HFF-Myc (cell line): ENCODE measurements at places on chromosomes 16 and 17.

DNA sequence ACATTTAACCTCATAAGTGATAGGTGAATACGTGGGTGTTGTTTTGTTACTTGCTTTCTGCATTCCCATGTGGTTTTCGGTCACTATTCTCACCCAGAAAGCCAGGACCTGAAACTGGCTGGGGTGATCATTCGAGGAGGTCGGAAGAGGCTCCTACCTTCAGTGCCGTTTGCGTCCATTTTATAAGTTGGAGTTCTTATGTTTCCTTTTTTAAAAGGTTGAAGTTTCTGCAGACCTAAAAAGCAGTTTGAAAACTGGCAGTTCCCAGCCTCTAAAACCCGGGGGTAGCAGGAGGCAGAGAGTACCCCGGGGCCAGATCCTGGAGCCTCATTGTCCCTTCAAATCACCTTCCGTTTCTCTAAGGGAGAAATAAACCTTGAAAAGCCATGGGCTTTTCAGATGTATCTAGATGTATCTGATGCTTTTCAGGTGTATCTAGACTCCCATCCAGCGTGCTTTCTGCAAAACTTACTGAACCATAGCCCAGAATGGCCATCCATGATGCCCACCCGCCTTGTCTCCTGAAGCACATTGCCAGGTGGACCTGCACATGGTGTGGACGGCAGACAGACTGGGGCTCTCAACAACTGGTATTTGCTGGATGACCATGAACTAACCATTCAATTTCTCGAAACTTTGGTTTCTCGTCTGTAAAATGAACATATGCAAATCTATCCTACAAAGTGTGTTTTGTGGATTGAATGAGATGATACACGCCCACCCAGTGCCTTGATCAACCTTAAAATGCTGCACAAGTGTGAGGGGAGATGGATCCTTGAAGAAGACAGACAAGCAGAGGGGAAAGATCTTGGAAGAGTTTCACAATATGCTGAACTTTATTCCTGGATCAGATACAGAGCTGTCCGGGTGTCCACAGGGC, 1.3 kb downstream of the NLRC5 start:
- DNase-seq, result no peak

DNA sequence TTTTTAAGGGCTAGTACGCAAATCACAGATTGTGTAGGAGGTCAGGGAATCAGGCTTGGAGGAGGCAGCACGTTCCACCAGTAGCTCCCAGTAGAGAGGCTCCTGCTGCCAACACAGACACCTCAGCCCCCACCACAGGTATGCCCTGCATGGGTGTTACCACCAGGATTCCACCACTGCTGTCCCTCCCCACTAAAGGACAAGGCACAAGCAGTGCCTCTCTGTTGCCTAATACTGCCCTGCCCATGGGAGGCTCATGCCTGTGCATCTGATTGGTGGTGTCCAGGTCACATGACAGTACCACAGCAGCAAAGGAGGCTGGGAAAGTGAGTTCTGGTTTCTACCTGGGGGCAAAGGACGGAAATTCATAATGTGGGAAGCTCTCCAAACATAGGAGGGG, 33.6 kb upstream of the CACNG4 start:
- no peak for DNase-seq

DNA sequence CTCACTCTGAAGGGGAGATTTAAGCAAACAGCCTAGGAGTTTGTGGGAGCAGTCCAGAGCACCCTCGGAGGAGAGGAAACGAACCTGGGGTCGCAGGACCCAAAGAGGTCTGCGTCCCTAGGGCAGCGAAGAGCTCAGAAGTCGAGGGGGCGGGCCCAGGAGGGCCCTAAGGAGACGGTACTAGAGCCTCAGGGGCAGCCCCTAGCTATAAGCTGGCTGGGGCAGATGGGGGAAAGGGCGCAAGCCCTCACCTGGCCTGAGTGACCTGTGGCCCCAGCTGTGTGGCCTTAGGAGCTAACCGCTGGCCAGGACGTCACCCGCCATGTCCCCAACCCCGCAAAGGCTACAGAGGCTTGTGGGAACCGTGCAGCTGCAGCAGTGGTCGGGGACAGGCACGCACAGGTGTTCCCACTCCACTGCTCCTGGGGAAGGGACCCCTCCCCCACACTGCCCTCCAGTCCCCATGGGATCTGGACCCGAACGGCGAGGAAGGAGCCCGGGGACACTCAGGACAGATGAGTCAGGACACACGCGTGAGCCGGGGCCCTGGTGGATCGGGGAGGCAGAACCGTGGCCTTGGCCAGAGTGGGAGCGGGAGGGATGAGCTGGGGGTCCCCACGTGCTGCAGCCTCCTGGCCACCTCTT, 2.0 kb upstream of the CTRB2 start:
- no peak for DNase-seq

DNA sequence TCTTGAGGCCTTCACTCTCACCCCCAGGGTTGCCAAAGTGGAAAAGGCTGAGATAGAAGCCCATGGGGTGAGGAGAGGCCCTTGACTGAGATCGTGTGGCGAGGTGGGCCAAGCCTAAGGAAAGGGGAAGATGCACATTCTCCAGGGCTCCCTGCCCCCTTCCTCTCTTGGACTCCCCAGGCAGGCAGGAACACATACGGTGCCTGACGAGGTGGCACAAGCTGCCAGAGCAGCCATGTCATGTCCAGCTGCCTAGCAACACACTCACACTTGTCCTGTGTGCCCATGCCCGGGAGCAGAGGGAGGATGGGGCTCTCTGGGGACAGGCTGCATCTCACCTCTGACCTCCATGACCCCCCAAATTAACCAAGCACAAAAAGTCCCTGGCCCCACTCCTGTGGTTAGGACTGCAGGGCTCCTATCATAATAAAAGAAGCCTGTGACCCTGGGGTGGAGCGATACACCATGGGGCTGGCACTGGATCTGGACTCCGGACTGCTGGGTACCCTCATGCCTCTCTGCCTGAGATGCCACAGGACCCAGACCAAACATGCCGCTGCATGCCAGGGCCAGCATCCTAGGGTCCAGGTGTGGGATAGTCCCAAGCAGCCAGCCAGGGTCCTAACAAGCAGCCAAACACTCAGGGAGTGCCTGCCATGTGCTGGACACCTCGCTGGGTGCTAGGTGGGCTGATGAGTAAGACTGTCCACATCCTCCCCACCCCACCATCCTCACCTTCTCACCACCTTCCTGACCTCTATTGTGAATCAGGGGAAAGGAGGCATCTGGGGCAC, 2.6 kb downstream of the GIT1 start:
- no peak for DNase-seq

GRCh38 chr16:78906135-78906534, 694.4 kb downstream of the MAF start:
- no peak for DNase-seq

- DNase-seq, result no peak
These were observed 25.1 kb downstream of the SLC7A5 start for GRCh38 chr16:87844120-87844733.

GRCh38 chr16:29734786-29735185, 11.0 kb downstream of the C16orf54 start:
- DNase-seq, result no peak

- no peak for DNase-seq
These were observed 9.3 kb downstream of the KCTD5 start for GRCh38 chr16:2691491-2692248.

DNA sequence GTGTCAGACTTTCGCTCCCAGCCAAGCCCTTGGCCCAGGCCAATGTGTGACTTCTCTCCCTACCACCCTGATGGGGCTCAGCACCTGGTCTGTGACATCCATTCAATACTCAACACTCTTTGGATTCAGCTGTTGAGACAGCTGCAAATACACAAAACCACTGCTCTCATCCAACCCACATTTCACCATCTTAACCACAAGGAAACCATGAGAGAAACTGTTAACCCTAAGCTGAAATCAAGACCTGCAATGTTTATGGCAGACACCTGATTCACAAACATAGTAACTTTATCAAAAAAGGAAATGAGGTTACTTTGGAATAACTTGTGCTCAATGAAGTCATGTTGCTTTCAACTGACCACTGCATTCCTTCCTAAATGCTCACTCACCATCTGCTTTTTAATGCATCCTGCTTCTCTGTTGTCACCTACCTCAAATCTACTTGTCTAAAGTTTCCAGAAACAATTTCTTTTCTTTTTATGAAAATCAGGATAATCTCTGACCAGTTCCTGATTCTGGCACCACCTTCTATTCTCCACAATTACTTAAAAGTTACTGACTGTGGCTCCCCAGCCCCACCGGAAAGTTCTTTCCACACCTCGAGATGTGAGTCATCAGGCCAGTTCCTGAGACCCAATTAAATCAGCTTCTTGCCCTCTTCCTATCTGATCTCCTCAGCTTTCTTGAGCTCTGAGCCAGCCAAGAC, 88.2 kb downstream of the NOG start:
- DNase-seq, result peak; percentile 86
